Activated CD4-positive, alpha-beta memory T cell treated with anti-CD3 and anti-CD28 coated beads for 36 hours (primary cell): ENCODE measurements at places on chromosomes 12 and 14. TPM values are rescaled to one million over a fixed set of nuclear protein-coding genes. Genes with fewer than 3 reads are reported as not detected.

GRCh38 chr12:58248599-58248998, 307.2 kb downstream of the ATP23 start:
- peaks cover 5% of the 10 kb centered on the region for H3K27me3 ChIP-seq
- H3K4me1 ChIP-seq = no peaks in the 10 kb centered on the region
- H3K4me3 ChIP-seq = no peak overlapping the region

The POU6F1 gene
- 12.1 TPM for total RNA-seq

- no peak overlapping the region for H3K27ac ChIP-seq
- no peaks in the 10 kb centered on the region for H3K27me3 ChIP-seq
- no peak for DNase-seq
- peaks cover 42% of the 10 kb centered on the region for H3K4me1 ChIP-seq
- no peak overlapping the region for H3K4me3 ChIP-seq
Observed at GRCh38 chr12:116153113-116153512, 124.4 kb downstream of the MED13L start.

The CCND2 gene
- 255 TPM for total RNA-seq

DNA sequence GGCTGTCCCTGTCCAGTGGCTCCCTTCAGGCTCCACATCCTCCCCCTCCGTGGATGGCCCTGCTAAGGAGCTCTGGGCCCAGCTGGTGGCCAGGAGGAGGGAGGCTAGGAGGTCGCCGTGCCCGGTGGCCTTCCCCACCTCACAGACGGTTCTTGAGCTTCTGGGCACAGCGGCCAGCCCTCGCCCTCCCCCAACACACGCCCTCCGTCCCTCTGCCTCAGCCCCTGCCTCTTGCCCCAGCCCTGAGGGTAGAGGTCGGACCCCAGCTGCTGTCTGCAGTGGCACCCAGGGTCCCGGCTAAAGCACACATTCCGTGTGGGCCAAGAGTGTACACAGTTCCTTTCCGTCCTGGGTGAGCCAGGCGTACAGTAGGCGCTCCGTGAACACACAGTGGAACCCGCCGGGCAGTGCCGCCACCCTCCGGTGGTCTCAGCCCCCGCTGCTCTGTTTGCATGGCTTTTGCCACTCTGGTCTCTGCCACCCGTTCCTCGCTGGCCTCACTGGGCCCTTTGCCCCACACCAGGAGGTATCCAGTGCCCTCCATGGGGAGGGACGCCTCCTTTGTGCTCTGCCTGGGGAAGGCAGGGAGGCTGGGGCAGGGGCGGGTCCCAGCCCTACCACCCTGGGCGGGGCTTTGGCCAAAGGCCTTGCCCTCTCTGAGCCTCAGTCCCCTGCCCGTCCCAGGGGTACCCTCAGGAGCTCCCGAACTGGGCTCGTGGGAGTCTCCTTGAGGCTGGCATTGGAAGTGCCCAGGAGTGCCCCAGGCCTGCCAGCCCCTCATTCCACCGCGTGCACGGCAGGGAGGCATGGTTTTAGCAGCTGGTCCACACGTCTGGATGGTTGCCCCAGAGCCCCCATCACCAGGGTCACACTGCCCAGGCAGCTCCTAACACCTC, 13.0 kb downstream of the TRMT61A start:
- H3K4me1 ChIP-seq = no peaks in the 10 kb centered on the region
- no peak overlapping the region for H3K27ac ChIP-seq
- no peaks in the 10 kb centered on the region for H3K27me3 ChIP-seq

GRCh38 chr12:76720068-76720467, 43.8 kb upstream of the ZDHHC17 start:
- no peak for DNase-seq
- H3K36me3 ChIP-seq = no peaks in the 10 kb centered on the region
- no peaks in the 10 kb centered on the region for H3K27me3 ChIP-seq
- H3K4me3 ChIP-seq = no peak overlapping the region
- no peak overlapping the region for H3K27ac ChIP-seq

The KRT3 gene
- total RNA-seq = not detected

DNA sequence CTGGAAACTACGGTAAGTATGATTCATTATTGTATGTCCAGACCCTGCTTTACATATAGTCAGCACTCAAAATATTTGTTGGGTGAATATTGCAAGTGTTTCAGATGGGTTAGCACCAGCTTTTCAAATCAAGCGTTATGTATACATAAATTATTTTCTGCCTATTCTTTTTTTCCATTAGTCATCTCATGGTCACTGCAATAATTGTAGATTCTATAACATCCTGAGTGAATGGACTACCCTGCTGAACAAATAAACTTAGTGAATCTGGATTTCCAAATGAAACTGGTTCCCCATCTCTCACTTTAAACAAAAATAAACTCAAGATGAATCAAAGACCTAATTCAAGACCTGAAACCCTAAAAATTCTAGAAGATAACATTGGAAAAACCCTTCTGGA, 152.3 kb downstream of the DIO2 start:
- no peak overlapping the region for H3K4me3 ChIP-seq
- no peaks in the 10 kb centered on the region for H3K27me3 ChIP-seq
- no peaks in the 10 kb centered on the region for H3K36me3 ChIP-seq
- DNase-seq = no peak
- no peaks in the 10 kb centered on the region for H3K4me1 ChIP-seq

DNA sequence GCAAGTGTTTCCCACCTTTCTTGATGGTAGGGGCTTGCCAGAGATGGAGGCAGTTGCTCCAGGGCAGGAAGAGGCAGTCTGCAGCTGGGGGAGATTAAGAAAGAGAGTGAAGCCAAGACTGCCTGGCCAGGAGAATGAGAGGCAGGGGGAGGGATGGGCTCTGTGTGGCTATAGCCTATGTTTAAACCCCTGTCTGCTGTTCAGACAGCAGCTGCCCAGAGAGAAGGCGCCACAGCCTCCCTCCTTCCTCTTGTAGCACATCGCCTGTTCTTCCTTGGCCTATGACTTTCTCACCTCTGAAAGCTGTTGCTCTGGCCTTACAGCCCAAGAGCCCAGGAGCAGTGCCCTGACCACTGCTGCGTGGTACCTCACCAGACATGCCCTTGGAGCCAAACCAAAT, 61.7 kb downstream of the EMP1 start:
- H3K27ac ChIP-seq = no peak overlapping the region
- H3K27me3 ChIP-seq = no peaks in the 10 kb centered on the region
- DNase-seq = no peak
- H3K4me1 ChIP-seq = no peaks in the 10 kb centered on the region
- no peak overlapping the region for H3K4me3 ChIP-seq
- no peaks in the 10 kb centered on the region for H3K36me3 ChIP-seq

DNA sequence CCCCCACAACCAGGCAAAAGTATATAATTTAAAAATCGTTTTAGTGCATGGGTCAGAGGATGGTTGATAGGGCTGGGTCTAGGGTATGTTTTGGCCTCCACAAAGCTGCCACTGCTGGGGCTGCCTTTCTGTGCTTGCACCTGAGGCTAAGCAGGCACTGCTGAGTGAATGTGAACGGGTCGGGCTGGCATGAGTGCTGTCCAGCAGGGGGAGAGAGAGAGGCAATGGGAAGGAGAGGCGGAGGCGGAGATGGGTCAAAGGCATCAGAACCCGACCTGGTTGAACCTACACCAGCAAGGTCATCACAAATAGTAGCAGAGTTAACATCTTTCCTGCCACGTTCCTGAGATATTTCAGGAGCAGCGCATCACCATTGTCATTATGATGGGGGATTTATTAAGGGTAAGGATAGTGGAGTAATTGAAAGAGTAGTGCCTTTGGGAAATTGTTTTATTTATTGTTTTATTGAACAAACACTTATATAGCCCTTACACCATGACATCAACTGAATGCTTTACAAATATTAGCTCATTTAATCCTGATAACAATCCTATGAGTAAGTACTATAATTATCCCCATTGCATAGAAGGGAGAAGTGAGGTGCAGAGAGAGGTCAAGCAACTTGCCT, 5.8 kb upstream of the NRXN3 start:
- no peak overlapping the region for H3K4me3 ChIP-seq
- peaks cover 11% of the 10 kb centered on the region for H3K27me3 ChIP-seq
- H3K27ac ChIP-seq = no peak overlapping the region
- no peaks in the 10 kb centered on the region for H3K4me1 ChIP-seq
- peak; percentile 13 for DNase-seq
- H3K36me3 ChIP-seq = no peaks in the 10 kb centered on the region

DNA sequence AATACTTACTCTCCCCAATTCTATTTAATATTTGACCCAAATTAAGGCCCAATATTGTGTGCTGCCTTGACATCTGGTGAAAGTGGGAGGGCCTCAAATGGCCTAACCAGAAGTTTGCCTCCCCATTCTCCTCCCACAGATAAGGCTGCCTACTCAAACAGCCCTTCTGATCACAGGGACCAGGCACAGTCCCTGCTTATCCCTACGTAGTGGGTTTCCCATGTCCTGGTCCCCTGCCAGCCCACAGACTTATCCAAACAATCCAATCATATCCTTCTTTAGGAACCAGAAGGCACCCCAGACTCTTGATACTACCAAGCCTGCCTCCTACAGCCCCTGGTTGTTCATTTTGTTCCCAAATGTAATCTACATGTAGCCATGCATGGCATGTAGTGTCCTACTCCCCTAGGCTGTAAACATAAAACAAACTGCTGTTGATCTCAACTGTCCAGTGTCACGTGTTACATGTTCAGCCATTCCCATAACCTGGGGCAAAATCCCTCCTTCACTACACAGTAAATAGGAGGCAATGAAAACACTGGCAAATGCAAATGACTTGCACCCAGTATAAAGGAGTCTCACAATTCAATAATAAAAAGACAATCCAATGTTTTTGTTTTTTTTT, 49.3 kb downstream of the EEA1 start:
- no peak for DNase-seq
- H3K4me1 ChIP-seq = peaks cover 17% of the 10 kb centered on the region
- H3K27ac ChIP-seq = no peak overlapping the region

The KCNK13 gene
- not detected for total RNA-seq

DNA sequence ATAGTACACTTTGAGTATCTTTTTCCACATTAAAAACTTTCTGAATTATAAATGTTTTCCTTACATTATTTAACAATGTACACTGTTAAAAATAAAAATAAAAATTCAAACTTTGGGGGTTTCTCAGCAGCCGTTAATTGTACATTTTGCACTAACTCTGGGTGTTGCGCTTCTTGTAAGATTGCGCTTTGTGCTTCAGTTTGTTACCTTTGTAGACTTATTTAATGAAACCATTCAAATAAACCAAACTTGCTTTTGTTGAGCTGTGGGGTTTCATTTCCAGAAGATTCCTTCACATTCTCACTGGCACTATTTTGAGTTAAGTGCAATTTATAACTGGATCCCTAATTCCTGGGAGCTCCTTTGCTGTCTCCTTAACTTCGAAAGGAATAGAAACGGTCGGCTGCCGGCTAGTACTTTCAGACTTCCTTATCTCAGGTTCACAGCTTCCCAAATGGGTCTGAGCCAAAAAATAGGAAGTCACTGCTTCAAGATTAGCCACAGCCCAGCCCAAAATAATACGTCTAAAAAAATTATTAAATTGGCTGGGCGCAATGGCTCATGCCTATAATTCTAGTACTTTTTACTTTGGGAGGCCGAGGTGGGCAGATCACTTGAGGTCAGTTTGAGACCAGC, 38.2 kb downstream of the RAD52 start:
- no peak overlapping the region for H3K4me3 ChIP-seq
- H3K4me1 ChIP-seq = peaks cover 6% of the 10 kb centered on the region
- H3K27ac ChIP-seq = no peak overlapping the region
